ELF-1 (cell line): ENCODE measurements at places on chromosomes 6 and 20.

DNA sequence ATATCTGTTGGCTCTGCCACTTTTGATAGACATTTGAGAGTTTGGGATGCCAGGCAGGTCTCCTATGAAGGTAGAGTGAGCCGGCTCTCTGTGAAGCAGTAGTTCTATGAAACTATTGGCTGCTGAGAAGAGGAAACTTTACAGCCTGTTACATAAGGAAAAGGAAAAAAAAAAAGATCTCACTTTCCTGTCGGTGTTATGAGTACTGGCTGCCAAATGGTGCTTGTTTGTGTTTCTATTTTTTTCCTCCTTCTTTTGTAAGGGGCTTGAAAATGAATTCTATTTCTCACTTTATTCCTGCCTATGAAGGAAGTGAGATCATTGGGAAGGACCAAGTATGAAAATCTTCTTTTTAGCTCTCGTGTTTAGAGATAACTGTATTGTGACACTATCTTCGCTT lies 73.1 kb upstream of the CLDN20 start:
- no peak for DNase-seq

GRCh38 chr6:39923394-39923793 lies 10.9 kb downstream of the MOCS1 start:
- no peak for DNase-seq

DNA sequence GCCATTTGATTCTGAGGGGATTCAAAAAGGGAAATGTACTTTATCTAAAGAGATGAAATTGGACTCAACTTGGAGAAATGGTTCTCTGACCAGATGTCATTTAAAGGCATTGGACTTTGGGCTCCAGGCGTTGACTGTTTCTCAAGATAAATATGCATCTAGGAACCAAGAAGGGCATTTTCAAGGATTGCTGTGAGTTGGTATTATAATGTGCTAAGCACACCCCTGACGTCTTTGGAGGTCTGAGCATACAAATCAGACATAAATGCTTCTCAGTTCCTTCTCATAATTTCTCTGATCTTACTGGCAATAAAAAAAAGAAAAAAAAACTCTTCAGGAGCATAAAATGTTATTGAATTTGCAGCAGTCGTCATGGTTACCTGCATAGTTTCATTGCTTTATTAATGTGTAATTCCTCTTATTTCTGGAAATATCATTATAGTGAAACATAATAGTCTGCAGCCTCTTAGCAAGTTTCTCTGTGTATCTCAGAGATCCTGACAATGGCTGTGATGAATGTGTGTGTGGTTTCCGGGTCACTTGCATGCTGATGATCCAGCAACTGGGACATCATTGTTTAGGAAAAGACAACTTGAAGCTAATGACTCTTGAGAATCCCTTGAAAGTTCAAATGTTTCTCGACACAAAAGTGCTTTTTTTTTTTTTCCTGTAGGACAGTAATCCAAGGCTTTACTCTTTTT lies 136.0 kb downstream of the AIG1 start:
- no peak for DNase-seq

- DNase-seq, result no peak
These were observed 469.4 kb upstream of the SLC35B3 start for GRCh38 chr6:8904754-8905153.

- no peak for DNase-seq
These were observed 69.4 kb downstream of the JPH2 start for GRCh38 chr20:44117296-44118184.

DNA sequence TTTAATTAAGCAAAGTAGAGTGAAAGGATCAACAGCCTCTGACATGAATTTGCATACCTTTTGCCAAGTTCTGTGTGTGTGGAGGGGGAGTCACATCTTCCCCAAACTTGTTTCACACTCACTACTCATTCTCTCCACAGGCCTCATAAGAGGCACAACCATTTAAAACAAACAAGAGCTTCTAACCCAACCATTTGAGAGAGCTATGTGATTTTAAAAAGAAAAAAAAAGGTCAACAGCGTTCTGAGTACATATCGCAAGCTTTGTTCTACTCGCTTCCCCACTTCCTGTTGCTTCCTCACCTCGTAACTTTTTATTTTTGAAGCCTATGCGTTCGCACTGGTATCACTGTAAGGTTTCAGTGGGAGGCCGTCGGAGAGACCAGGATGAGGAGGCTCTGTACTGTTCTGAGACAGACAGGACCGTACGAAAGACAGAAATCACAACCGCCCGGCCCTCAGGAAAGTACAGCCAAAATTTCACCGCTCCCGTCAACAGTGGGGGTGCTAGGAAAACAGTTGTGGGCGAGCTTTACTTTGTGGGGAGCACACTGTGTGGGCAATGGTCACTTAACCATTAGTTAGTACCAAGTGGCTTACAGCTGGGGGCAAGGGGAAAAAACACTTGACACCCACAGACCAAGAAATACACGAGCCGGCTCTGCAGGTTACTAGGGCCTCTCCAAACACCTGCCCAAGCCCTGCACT lies 61.3 kb downstream of the TRERF1 start:
- DNase-seq, result no peak

DNA sequence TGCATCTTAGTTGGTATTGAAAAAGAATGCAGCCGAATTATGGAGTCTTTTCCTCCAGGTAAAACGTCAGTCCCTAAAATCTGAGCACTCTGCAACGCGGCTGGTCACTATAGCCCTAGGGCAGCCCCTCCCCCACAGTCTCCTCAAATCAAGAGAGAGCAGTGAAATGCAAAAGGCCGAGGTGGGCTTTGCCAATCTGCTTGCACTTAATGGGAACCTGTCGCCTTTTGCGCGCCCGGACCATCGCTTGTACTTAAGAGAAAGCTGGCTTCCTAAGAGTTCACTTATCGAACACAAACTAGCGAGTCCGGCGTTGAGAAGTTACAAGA lies 447 bp downstream of the MCM3 start:
- DNase-seq, result peak; percentile 91

DNA sequence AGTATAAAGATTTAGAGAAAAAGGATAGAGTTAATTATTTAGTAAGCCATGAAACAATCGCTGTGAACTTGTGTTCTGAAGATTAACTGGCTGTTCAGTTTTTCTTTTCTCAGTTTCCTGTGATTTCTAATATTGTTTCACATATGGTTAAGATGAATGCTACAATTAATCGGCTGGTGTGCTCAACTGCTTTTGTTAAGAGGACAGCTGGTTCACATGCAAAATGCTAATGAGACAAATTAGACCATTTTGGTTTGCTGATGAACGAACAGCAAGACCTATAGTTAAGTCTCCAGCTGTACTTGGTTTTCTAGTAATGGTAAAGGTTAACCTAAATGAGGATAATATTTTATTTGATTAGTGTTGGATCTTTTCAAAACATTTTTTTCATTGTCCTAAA lies 10.8 kb upstream of the NHSL1 start:
- DNase-seq, result no peak

DNA sequence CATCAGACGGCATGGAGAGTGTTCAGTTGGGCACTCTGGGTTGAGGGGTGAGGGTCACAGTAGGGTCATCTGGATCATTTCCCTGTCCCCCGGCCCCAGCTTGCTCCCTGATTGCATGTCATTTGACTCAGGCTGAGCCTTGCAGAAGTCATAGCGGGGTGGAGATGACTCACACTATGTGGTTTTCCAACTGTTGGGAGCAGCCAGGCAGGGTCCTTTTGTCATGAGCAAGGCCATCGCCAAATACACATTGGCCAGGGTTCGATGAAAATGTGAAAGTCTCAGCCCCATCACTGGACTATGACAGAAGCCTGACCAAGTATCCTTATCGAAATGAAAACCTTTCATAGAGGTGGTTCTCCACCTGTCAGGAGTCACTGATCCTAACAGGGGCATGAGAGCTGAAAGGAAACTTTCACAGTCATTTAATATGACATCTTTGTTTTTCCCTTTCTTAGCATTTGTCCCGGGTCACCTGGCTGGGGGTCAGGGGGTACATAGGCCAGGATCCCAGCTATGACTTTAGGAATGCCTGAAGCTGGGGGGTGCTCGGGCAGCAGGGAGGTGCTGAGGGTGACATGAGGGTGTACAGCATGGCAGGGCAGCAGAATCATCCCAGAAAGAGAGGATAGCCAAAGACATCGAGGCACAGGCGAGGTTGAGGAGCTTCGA lies 70.2 kb upstream of the CD93 start:
- DNase-seq, result no peak

DNA sequence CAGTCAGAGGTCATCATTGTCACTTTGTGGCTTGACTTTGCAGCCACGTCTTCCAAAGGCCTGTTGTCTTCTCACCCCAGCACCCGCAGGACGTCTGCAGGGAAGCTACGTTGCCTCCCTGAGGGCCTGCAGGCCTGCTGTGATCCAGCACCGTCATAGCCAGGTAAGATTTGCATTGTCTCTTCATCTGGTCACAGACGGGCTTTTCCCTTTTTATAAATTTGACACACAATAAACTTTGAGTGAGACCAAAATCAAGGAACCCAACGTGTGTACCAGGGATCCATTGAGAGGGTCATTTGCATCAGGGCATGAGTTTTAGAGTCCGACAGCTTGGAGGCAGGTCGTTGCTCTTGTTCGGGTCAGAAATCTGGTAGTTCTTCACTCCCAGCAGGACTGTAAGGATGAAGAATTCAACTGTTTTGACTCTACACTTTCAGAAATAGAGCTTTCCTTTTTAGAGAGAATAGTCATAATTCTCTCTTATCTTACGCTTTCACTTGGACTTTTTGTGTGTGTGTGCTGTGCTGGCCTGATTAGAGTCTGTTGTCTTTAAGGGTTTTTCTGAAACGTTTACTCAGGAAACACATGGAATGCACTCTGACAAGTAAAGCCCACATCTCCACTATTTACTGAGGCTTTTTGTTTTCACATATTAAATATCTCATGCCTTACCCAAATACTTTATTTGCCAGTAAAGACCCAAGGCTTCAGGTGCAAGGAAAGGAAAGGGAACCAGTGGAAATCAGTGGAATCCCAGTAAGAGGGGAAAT lies 177.2 kb upstream of the TAB2 start:
- DNase-seq, result peak; percentile 7

DNA sequence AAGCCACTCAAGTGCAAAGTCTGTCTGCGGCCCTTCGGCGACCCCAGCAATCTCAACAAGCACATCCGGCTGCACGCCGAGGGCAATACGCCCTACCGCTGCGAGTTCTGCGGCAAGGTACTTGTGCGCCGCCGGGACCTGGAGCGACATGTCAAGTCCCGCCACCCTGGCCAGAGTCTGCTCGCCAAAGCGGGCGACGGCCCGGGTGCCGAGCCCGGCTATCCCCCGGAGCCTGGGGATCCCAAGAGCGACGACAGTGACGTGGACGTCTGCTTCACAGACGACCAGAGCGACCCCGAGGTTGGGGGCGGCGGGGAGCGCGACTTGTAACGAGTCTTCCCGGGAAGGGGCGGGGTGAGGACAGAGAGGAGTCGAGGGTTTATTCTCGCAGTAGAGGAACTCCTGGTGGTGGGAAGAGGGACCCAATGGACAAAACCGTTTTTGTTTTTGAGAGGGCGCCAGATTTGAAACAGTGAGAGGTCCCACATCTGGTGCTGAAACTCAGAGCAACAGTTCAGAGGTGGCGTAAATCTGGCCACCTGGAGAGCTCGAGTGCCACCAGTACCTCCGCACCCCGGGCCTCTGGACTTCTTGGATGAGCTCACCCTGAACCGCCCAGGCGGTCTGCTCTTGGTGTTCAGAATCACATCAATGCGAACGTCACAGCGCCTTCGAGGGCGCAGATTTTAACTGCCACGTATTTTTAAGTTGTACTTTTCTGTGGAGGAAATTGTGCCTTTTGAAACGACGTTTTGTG lies 8.0 kb downstream of the PRDM13 start:
- peak; percentile 67 for DNase-seq

- DNase-seq, result no peak
These were observed 129.5 kb downstream of the INSM1 start for GRCh38 chr20:20497242-20497978.

- no peak for DNase-seq
These were observed 24.2 kb upstream of the SIRPA start for GRCh38 chr20:1870792-1871550.

DNA sequence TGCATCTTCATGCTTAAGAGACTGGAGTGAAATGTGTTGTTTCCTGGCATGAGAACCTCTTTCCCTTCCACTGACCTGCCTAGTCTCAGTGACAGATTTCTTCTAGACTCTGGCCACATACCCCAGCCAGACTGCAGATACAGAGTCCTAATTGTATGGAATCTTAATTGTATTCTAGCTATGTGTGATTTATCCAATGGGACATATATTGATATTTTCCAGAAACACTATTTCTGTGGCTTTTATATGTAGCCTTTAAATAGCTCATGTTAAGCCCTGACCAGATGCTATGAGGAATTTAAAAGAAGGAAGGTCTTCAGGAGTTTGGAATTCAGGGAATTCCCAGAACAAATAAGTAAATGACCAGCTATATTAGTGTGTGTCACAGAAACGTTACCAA lies 99.0 kb downstream of the FIG4 start:
- DNase-seq, result no peak

DNA sequence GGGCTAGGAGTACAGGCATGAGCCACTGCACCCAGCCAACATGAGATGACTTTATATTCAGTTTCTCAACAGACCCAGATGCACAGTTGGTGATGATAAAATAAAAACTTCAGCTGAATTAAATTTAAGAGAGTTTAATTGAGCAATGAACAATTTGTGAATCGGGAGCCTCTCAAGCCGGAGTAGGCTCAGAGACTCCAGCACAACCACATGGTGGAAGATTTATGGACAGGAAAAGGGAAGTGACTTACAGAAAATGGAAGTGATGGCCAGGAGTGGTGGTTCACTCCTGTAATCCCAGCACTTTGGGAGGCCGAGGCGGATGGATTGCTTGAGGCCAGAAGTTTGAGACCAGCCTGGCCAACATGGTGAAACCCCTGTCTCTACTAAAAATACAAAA lies 10.4 kb upstream of the BCAS4 start:
- DNase-seq, result no peak

DNA sequence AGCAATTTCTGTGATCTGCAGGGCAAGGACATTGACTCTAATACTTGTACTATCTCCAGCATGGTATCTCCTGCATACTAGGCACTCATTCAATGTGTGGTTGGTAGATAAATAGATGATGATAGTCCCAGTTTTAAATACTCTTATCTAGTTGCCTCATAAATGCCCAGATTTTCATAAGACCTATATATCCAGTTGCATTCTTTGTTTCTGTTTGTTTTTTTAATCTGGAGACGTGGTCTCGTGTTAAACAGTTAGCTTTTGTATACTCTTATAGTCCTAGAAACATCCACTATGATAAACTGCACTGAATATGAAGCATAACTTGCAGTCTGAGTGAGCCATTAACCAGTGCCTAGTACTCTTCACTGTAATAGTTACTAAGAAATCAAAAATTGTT lies 35.5 kb upstream of the SUMO4 start:
- DNase-seq, result no peak

DNA sequence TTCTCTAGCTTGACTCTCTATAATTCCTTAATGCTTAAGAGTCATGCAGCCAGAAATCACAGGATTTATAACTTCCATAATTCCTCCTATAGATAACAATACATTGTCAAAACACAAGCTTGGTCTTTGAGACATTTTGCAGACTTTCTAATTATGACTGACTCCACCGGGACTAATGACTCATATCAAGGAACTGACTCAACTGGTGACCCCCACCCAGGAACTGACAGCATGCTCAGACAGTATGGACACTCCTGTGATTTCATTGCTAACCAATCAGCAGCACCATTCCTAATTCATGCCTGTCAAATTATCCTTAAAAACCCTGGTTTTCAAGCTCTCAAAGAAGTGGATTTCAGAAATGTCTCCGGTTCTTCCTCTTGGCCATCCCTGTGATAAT lies 670.5 kb upstream of the IMPG1 start:
- no peak for DNase-seq
